CMK (cell line): ENCODE measurements at places on chromosomes 6 and 20.

DNA sequence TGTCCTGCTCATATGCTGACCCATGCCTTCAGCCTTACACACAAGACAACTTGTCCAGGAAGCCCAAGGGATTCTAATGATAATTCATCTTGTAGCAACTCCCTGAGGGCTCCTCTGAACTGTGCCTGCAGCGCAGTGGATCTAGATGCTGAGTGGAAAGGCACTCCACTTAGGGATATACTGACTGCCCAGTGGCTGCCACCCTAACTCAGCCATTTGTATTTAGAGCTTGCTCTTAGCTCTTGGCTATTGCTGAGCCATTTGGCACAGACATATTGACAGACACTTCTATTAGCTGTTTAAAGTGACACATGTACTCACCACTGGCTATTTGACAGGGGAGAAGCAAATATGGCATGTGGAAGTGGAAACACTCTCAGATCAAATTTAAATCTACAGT is 278.3 kb upstream of the SGK1 start:
- no peak for DNase-seq

- DNase-seq, result no peak
Measured at GRCh38 chr6:129621252-129621651, 88.7 kb downstream of the ARHGAP18 start.

DNA sequence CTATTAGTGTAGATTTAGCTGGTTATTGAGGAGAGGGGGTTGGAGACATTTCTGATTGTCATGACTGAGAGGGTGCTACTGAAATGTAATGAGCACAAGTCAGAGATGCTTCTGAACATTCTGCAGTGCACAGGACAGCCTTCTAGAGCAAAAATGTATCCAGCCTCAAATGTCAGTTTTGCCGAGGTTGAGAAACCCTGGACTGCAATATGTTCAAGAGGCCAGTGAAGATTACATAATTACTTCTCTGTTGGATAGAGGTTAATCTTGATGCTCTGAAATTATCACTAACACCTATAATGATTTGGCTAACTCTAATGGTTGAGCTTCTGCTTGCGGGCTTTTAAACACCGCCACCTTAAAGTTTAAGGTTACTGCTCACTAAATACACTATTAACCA is 3.4 kb upstream of the DUSP22 start:
- no peak for DNase-seq

DNA sequence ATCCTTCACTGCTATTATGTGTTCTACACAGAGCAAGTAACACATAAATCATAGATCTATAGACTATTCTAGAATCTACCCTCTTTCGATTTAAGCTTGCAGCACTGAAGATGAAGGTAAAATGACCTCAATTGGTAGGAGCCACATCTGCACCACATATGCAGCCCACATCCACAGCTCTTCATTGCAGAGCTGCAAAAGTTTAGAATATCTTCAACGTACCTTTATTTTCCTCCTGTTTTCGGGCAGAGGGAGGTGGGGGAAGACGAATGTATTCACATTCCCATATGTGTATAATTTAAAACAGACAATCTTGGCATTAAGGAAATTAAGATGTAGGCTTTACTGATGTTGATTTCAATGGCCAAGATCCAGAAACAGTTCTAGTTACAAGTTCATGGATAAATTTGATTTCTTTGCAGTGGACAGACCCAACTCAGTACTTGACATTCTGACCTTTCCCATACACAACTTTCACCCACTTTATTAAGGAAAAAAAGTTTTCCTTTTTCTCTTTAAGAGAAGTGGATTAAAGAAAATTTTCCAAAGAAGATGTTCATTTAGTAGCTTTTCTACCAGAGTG is 14.0 kb downstream of the EPB41L2 start:
- no peak for DNase-seq

- no peak for DNase-seq
Measured at GRCh38 chr20:38199501-38200390, 34.7 kb upstream of the TGM2 start.

DNA sequence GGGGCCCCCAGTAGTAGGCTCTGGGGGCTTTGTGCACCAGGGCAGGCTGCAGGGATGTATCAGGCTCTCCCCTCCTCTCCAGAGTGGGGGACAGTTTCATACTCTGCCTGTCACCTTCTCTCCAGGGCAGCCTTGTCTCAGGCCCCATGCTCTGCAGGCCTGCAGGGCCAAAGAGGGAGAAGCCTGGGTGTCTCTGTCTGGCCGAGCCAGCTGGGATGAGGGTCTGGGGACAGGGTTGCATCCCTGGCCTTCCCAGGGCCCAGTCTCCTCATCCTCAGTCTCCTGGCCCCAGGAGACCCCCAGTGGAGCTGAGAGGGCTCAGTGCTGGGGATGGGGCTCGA is 14.8 kb upstream of the IP6K3 start:
- DNase-seq, result no peak

GRCh38 chr6:22367346-22367745 is 70.5 kb upstream of the PRL start:
- DNase-seq, result no peak

GRCh38 chr6:170269846-170270541 is 20.9 kb downstream of the DLL1 start:
- no peak for DNase-seq

- DNase-seq, result peak; percentile 29
Measured at GRCh38 chr6:137217801-137218472, 1.2 kb downstream of the IFNGR1 start.

GRCh38 chr6:163412801-163413344 is 1.6 kb upstream of the QKI start:
- no peak for DNase-seq

DNA sequence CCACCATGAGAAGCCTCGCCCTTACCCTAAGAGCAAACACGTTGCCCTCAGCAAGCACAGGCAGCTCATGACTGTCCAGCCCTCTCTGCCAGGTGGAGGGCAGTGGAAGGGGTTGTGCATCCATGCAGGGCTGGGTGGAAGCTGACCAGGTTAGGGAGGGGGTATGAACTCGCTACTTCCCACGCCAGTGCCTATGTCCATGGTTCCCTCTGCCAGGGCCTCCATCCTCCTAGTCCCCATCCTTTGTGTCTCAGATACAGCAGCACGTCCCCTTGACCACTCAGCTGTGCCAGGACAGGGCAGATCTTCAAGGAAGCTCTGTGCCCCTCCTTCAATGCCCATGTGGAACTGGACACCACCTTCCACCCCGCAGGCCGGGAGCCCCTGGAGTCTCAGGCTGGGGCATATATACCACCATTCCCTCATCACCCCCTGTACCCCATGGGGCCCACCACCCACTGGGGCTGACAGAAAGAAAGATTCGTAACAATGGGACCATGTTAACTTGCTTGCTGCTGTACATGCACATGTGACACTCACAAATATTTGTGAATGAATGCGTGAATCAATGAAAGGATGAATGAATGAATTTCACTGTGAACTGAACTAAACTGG is 90.7 kb downstream of the ANKRD60 start:
- DNase-seq, result no peak

DNA sequence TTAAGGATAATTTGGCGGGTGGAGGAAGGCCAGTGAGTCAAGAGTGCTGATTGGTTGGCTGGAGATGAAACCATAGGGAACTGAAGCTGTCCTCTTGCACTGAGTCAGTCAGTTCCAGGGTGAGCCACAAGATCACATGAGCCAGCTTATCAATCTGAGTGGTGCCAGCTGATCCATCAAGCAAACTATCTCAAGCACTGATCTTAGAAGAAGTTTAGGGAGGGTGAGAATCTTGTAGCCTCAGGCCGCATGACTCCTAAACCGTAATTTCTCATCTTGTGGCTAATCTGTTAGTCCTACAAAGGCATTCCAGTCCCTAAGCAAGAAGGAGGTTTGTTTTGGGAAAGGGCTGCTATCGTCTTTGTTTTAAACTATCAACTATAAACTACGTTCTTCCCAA is 954.3 kb downstream of the KIF16B start:
- no peak for DNase-seq

- no peak for DNase-seq
Measured at GRCh38 chr6:42095094-42095493, 44.8 kb downstream of the TAF8 start.

- no peak for DNase-seq
Measured at GRCh38 chr6:12811519-12811918, 95.0 kb downstream of the PHACTR1 start.

- DNase-seq, result no peak
Measured at GRCh38 chr20:11546939-11547338, 370.8 kb upstream of the BTBD3 start.

- DNase-seq, result no peak
Measured at GRCh38 chr6:33312361-33313104, 1.3 kb downstream of the TAPBP start.

DNA sequence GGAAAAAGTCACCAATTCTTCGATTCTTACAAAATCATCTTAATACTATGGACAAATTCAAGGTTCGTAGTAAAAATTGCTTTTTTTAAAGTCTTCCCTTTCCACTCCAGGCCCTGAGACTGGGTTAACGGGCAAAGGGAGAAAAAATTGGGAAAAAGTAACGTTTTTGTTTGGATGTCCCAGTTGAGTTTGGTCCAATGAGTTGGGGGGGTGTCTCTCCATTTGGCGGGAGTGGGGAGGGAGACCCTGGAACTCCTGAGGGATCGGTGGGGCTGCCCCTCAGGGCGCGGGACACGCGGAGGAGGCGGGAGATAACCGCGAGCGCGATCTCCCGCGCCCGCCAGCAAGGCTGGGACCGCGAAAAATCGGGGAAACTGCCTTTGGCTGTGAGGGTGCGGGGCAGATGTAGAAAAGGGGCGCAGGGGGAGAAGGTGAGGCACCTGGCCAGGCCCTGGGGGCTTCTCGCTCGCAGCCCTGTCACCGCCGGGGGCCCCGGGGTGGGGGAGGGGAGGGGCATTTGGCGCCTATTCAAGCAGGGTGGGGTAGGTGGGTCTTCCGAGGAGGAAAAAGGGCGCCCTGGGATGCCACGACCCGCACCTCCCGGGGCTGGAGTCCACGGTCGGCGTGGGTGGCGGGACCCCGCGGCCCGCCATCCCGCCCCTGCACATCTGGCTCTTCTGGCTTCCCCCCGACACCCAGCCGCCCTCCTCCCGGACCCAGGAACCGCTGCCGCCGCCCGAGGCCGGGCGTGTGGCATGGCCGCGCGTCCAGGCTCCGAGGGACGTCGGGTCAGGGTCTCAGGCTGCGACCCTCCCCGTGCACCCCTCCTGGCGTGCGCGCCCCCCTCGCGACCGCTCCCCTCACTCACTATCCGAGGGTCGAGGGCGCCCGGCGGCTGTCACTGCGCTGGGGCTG is 595 bp downstream of the FBXO5 start:
- no peak for DNase-seq

DNA sequence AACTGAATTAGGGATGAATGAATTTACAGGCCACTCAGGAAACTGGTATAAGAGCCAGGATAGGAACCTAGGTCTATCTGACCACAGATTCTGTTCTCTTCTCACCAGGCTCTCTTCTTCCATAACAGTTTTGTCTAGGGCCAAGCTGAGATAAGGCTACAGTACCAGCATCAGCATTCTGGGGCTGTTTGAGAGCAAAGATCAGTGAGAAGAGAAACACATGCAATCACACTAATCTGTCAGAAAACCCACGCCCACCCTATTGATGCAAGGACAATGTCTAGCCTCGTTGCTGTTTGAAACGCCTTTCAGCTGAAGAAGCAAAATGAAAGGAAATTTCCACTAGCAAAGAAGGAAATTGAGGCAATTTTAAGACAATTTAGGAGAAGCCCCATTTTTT is 137.7 kb downstream of the LCA5 start:
- DNase-seq, result peak; percentile 18

DNA sequence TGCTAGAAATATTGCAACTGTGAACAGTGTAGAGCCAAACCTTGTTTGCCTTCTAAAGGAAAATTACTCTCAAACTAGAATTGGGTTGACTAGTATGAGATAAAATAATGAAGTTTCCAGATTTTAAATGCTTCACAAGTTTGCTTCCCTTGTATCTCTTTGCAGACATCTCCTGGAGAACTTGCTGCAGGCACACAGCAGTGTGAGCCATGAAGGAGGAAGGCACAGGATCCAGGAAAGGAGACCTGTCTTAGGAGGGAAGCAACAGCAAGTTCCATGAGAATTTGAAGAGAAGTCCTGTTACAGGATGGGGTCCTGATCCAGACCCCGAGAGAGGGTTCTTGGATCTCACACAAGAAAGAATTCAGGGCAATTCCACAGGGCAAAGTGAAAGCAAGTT is 115.9 kb downstream of the BMP7 start:
- no peak for DNase-seq

GRCh38 chr6:7252390-7252789 is 60.6 kb downstream of the SSR1 start:
- no peak for DNase-seq

GRCh38 chr6:99822741-99823512 is 171.1 kb downstream of the MCHR2 start:
- DNase-seq, result no peak

DNA sequence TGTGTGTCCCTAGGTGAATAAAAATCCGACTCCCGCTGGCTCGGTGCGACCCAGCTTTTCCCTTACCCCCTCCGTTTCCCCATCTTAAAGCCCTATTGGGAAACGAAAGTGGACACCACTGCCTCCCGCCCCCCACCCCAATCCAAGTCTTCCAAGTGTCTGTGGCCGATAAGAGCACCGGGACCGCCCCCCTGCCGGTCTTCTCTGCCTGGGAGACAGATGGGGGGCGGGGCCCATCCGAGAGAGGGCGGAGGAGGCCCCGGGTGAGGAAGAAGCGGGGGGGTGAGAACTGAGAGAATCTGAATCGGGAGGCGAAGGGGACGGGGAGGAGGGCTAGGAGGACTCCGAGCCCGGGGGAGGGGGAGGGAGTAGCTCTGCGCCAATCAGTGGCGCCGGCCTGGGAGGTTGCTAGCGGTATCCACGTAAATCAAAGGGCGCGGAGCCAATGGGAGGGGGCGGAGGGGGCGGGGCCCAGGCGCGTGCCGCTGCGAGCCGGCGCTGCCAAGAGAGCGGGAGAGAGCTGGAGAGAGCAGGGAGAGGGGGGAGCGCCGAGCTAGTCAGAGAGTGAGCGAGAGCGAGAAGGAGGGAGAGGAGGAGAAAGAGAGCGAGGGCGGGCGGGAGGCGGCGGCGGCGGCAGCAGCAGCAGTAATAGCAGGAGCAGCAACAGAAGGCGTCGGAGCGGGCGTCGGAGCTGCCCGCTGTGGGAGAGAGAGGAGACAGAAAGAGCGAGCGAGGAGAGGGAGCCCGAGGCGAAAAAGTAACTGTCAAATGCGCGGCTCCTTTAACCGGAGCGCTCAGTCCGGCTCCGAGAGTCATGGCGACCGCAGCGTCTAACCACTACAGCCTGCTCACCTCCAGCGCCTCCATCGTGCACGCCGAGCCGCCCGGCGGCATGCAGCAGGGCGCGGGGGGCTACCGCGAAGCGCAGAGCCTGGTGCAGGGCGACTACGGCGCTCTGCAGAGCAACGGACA is at the start of gene POU3F2:
Gene POU3F2, plus strand, starts transcription at position 515 of the 972 bp plus-strand sequence. Its CDS starts 300 bp downstream, at position 815.
- peak; percentile 41 for DNase-seq

DNA sequence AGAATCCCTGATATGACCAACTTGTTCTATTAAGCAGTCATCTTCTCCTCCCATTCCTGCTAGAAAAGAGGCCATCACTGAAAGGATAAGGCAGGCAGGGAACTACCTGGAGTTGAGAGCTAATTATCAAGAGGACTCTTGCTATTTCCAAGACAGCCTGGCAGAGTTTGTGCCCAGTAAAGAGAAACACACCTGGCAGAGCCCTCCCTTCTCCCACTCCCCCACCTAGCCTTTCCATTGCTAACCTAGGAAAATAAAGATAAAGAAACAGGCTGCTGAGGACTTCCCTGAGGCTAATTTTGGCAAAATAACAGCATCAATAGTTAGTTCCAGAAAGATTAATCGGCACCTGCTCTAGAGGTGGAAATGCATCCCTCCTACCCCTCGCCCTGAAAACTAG is 20.4 kb upstream of the RAB22A start:
- DNase-seq, result no peak

- DNase-seq, result no peak
Measured at GRCh38 chr6:25175196-25175595, 104.0 kb upstream of the CARMIL1 start.
